ENCODE measurements at places on chromosomes 1 and 21.

GRCh38 chr1:47371016-47371517 lies 37.5 kb downstream of the CMPK1 start:
- DNase-seq, result no peak

DNA sequence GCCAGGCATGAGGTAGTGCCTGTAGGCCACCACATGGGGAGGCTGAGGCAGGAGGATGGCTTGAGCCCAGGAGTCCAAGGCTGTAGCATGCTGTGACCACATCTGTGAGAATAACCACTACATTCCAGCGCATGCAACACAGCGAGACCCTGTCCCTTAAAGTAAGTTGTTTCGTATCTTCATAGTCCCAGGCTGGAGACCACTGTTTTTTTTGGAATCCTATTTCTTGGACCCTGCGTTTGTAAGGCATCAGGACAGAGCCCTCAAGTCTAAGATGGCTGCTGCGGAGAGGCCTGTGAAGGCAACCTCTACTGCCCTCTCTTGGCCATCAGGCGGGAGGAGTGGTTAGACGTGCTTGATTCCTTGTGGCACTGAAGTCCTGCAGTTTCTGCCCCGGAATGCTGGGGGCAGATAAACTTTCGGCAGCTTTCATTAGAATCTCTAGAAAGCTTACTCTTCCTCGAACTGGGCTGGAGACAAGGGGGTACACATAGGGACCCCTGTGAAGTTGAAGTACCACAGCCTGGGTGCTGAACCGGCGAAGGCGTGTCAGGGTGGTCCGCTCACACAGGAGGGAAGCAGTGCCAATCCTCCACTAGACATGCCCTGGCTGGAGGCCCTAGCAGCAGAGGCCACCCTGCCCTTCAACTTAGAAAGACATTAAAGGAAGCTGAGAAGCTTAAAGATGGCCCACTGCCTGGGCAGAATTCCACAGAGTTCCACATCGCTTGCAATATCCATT lies 36.6 kb downstream of the RABIF start:
- no peak for DNase-seq

DNA sequence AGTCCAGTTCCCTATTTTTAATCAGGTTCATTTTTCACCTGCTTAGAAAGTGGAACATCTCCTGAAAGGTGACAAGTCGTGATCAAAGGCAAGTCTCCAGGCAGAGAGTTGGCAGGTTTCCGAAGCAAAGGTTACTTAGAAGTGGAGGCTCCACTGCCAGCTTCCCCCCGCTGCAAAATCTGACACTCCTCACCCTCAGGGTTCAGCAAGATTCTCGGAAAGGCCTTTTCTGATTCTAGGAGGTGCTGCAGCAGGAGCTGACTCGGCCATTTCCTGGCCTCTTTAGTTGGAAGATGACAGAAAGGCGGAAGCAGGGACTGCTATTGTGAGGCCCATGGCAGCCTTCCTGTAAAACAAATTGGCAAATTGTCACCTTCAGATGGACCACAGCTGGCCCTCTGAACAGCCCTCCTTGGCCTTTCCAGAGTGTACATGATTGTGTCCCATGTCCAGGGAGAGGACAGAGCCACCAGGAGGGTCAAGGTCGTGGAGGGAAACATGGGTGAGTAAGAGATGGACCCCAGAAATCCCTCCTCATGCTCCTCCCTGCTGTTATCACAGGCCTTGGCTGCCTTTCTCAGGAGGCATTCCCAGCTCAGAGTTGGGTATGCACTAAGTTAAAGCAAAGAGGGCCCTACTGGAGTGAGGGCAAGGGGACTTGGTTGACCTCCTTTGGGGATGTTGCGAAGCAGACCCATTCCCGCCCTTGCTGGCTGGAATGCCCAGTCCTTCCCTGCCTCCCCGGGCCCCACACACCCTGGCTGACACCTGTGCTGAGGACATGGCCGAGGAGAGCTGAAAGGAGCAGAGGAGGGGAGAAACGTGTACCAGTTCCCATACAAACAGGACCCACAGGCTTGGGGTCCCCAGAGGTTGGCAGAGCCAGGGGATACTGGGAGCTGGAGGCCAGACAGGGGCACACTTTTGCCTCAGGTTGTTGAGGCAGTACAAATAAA lies 115.5 kb upstream of the IRF2BP2 start:
- no peak for DNase-seq

DNA sequence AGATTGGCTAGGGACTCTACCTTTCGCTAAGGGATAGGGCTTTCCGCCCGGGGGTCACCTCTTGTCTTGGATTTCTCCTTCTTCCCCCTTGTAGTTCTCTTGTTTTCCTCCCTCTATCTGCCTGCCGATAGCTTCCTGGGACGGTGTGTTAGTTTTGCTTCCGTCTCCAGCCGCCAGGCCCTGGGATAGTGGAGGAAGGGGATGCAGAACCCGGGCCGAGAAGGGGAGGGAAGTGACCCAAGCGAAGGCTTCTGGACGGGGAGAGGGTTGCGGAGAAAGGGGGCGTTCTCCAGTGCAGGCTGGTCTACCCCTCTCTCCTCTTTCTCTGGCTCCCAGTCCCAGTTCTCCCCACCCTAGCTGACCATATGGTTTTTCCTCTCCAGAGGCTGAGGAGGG lies 871 bp downstream of the TUFT1 start:
- no peak for DNase-seq

DNA sequence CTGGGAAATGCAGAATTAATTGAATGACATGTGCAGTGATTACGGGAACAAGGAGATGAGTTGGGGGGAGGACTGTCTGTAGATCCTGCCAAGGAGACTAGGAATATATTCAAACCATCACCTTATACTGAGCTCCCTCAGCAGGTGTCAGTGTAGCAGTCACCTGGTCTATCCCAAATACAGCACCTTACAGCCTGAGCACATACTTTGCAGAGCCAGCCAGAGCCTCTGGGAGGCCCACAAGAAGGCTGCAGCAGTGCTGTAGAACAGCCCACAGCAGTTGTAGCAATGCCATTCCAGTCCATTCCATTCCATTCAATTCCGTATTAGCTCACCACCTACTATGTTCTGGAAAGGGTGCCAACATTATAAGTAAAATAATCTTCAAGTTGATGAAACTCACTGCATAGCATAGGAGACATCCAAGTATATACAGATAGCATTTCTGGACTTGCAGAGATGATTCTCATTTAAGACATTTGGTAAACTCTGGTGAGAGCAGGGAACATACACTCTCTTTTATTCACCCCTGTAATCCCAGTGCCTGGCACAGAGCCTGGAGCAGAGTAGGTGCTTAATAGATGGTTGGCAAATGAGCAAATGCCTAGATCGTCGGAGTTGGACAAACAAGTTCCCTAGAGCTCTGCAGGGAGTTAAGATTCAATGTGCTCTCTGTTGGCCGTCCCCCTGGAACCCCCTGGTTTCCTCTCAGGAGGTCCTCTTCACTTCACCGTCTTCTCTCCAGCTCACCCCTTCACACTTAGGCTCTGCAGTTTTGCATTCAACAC lies 44.7 kb downstream of the KCNC4 start:
- DNase-seq, result no peak

- DNase-seq, result no peak
These were observed 42.0 kb downstream of the ADSS2 start for GRCh38 chr1:244409701-244410100.

DNA sequence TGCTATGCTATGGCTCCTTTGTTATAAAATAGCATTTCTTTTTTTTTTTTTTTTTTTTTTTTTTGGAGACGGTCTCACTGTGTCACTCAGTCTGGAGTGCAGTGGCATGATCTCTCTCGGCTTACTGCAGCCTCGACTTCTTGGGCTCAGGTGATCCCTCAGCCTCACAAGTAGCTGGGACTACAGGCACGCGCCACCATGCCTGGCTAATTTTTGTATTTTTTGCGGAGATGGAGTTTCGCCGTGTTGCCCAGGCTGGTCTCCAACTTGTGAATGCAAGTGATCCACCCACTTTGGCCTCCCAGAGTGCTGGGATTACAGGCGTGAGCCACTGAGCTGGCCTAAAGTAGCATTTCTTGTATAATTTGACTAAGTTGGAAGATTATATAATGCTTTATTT lies 10.8 kb downstream of the CAMTA1 start:
- no peak for DNase-seq

DNA sequence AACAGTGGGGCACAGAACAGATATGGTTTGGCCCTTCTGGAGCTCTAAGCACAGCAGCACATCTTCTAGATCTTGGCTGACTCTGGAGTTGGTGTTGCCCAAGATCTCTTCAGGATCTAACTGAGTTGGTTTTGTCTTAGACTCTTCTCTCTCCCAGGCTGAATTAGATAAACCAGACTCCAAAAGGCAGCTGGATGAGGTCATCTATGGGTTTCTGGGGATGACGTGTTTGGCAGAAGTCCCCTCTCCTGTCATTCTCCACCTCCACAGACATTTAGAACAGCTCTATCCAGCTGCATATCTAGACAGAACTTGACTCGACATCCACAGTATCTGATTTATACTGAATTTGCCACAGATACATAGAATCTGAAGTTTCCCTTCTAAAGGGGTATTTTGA lies 75.3 kb downstream of the ST6GALNAC5 start:
- DNase-seq, result no peak

GRCh38 chr1:233368789-233369130 lies 41.2 kb downstream of the MAP3K21 start:
- no peak for DNase-seq

GRCh38 chr21:16179773-16180172 lies 450.0 kb downstream of the USP25 start:
- DNase-seq, result no peak

- DNase-seq, result no peak
These were observed 27.1 kb downstream of the OSBPL9 start for GRCh38 chr1:51644020-51644419.

DNA sequence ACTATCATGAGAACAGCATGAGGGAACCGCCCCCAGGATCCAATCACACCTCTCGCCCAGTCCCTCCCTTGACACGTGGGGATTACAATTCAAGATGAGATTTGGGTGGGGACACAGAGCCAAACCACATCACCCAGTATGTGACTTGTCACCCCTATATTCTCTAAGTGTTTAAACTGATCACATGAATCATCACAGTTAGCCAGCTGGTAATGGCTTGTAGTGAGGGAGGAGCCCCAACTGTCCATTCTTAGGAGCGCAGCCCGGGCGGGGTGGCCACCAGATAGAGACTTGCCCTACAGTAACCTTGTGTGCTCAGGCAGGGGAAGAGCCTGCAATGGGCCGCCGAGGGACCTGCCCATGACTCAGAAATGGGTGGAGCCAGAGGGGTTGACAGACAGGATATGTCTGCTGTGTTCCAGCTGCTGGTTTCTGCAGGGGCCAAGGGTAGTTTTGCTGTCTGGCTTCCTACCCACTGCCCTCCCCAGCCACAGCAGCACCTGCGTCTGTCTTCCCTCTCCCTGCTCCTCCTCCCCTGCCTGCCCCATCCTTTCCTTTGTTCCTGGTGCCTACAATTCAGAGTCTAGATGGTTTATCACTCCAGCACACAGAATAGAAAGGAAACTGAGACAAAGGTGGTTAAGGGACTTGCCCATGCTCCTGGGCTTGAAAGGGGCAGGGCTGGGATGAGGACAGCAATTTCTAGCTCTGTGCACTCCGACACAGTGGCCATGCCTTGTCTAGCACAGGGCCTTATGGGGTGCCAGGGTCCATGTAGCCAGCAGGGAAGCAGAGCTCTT lies 9.2 kb downstream of the ABCG1 start:
- DNase-seq, result no peak

DNA sequence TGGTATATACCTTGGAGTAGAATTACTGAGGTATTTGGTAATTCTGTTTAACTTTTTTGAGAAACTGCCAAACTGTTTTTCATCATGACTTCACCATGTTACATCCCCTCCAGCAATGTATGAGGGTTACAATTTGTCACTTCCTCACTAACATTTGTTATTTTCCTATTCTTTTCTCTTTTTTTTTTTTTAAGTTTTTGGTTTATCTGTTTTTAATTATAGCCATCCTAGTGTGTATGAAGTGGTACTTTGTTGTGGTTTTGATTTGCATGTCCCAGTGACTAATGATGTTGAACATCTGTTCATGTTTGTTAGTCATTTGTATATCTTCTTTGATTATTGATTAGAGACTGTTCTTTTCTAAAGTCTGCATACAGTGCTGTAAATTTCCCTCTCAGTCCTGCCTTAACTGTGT lies 147.3 kb downstream of the HS2ST1 start:
- no peak for DNase-seq

DNA sequence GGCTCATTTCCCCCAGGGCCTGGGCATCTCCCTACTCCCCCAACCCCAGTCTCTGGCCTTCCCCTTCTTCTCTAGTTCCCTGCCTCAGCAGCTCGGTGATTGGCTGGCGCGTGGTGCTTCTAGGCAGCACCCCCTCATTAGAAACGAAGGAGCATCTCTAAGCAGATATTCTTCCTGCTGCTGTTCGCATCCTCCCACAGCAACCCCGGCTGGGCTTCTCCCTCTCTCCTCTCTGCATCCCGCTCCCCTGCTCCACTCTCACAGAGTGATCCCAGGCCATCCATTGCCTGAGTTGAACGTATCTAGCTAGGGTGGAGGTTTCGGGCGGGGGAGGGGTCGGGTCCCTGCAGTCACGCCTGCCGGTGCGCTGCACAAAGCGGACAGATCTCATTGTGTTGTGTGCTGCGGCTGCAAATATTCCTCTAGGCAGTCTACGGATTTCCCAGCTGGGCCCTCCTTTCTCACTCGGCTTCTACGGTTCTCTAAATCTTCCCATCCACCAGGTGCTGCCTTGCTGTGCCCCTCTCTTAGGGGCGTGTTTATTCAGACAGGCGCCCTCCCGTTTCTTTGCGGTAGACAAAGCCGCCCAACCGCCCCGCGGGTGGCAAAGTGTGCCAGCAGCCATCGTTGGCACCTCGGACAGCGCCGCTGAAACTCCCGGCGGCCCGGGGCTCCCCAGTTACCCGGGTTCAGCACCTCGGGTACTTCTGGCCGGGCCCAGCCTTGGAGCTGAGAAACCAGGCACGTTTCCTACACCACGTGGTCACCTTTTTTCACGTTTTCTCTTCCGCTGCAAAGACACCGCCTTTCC lies 2.2 kb downstream of the CACNA1E start:
- DNase-seq, result no peak

- DNase-seq, result no peak
These were observed 164.5 kb upstream of the ETV3 start for GRCh38 chr1:157302724-157303123.

GRCh38 chr1:153841463-153841994 lies 66.3 kb downstream of the SLC27A3 start:
- DNase-seq, result no peak

- no peak for DNase-seq
These were observed 143.6 kb downstream of the GABPA start for GRCh38 chr21:25878344-25878743.

DNA sequence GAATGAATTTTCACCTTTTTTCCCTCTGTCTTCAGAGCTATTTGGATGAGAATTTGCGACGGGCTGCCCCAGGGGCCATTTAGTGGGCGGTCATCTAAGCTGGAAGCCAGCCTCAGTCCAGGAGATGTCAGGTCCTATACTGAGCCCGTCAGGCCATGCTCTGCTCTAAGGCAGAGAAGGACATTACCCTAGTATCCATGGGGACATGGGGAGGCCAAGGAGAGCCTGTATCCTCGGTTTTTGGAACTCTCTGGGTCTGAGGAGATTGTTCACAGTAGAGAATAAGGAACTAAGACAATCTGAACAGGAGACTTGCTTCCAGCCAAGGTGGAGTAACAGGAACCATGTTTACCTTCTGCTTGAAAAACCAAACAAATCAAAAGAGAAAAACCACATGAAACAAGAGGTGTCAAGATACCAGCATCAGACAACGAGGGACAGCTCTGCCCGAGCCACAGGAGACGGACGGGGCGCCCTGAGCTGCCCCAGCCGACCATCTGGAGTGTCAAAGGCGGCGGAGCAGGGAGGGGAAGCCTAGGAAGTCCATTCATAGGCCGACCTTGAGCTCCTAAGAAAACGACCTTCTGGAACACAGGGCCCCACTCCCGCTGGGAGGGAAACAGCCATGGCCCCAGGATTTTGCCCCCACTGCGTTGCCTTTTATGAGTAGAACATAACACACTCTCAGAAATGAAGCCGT lies 20.0 kb upstream of the ADARB1 start:
- no peak for DNase-seq

All from SIG-M5 (cell line).